Activated gamma-delta T cell treated with anti-CD3 and anti-CD28 coated beads, Interleukin-2, amount 50 U/mL, for 16 hours (primary cell): ENCODE measurements at places on chromosomes 5 and 9.

GRCh38 chr5:148397968-148398595, 14.3 kb downstream of the FBXO38 start:
- DNase-seq, result no peak

DNA sequence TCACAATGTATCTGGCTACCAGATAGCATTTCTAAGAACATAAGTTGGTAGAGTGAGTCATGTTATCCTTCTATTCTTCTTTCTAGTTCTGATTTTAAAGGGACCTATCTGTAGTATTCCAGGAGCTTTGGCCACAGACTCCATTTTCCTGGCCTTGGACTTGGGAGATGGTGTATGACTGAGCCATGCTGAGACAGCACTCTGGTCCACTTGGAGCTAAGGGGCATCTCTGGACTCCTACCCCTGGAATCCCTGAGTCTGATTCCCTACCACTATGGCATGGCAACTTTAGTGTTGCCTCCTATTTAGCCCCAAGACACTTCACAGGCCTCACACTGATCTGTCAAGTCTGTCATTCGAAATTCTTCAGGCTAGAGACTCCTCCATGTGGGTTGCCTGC, 58.8 kb downstream of the BAAT start:
- DNase-seq, result no peak

GRCh38 chr5:75551471-75551870, 39.8 kb downstream of the POLK start:
- no peak for DNase-seq

- DNase-seq, result no peak
Measured at GRCh38 chr5:56055287-56055686, 60.5 kb upstream of the IL6ST start.

- no peak for DNase-seq
Measured at GRCh38 chr9:82621447-82621846, 441.5 kb downstream of the RASEF start.

DNA sequence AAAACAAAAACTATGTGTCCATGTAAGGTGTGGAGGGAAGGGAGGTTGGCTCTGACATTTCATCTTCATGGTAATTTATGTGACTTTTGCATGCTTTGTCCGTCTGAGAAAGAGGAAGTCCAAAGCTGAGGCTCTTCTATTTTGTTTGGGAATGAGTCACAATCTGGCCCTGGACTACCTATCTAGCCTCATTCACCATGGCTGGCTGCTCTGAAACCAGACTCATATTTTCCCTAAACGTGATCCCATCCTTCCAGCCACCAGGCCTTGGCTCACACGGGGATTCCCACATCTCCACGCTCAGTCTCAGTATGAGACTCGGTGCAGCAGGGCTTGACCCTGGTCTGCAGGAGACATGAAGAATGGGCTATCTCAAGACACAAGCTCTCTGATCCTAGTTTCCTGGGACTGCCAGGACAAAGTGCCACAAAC, 672.8 kb downstream of the ACTL7B start:
- DNase-seq, result no peak

- no peak for DNase-seq
Measured at GRCh38 chr5:171418316-171418981, 998 bp upstream of the FGF18 start.

DNA sequence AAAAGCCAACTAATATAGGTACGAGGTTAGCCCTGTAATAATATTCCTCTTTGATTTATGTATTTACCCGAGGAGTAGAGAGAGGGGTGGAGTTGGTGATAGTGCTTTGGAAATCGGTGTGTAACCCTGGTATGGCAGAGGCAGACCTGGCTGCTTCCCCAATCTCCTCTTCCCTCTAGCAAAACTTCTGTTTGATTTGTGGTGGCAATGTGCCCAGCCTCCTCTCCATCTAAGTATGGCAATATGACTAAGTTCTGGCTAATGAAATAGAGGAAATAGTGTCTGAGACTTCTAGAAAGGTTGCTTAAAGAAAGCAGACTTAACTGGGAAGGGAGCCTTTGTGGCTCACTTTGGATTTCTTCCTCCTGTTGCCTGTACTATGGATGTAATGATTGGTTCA, 491.1 kb downstream of the ENC1 start:
- no peak for DNase-seq

- DNase-seq, result no peak
Measured at GRCh38 chr9:8867148-8867547, 1067.6 kb upstream of the DMAC1 start.
